ENCODE measurements at places on chromosomes 7 and 10.

- no peak for DNase-seq
These were observed 63.5 kb downstream of the ADAM12 start for GRCh38 chr10:126324826-126325225.

GRCh38 chr10:11553773-11554381 is 57.6 kb downstream of the USP6NL start:
- DNase-seq, result no peak

DNA sequence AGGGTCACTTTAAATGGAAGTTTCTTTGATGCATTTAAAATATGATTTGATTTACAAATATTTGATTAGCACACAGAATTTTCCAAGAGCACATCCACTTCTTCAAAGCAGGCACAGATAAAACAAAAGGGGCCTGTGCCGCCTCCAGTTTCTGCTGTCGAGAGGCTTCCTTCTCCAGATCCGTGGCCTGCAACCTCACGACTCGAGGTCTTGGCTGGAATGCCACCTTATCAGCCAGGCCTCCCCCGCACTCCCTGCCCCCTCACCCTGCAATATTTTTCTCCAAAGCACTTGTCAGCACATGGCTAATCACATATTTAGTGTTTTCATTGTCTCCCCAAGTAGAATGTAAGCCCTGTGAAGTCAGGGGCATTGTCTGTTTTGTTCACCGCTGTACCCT is 12.5 kb downstream of the PYROXD2 start:
- DNase-seq, result no peak

DNA sequence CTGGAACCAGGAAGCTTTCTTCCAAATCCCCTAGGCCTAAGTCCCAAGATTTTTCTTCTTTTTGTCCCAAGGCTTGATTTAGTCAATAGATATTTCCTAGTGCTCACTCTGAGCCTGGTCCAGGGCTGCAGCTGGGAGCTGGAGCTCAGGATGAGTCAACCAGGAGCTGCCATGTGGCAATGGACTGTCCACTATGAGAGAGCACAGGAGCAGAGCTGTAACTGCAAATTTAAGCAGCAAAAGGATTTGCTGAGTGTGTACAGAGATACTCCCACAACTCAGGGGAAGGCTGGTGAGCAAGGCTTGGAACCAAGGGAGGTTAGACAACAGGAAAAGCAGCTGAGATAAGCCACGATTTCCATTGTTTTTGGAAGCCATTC is 92.1 kb upstream of the CXCL12 start:
- DNase-seq, result no peak
